Effector memory CD8-positive, alpha-beta T cell (primary cell): ENCODE measurements at places on chromosomes 3 and 15.
A peak's percentile ranks its signal among the peaks of the same experiment; 100 is the strongest.

GRCh38 chr3:171397089-171397488, 63.1 kb downstream of the TNIK start:
- no peak for DNase-seq

GRCh38 chr3:197219619-197220018, 78.8 kb downstream of the DLG1 start:
- DNase-seq, result no peak

GRCh38 chr3:30231277-30232141, 374.9 kb upstream of the TGFBR2 start:
- DNase-seq, result no peak

DNA sequence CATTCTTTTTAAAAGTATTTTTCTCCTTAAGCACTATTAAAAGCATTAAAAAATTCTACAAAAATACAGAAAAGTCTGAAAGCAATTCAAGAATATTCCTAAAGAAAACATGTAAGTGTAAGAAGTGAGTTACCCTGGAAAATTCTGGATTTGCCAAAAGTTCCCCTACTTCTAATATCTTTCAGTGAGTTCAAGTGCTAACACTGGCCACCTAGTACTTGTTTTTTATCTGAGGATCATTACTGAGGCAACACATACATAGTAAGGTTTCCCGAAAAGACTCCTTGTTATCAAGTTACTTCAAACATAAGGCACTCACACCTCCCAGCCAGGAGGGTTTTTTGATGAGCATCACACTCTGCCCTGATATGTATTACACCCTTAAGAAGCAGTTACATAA, 158.4 kb downstream of the TIGIT start:
- no peak for DNase-seq

DNA sequence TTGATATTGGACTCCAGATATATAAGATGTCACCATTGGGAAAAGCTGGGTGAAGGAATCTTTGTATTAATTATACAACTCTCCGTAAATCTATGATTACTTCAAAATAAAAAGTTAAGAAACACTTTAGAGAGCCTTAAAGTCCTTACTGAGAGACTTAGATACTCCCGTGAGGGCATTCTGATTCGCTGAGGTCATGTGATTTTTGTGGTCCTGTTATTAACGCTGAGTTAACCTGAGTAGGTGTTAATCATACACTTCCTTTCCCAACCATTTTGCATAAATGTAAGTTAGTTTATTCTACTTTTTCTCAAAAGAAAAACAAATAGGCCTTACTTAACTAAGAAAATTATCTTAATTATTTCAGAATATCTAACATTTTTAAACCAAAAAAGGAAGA, 67.1 kb upstream of the LMOD3 start:
- no peak for DNase-seq

DNA sequence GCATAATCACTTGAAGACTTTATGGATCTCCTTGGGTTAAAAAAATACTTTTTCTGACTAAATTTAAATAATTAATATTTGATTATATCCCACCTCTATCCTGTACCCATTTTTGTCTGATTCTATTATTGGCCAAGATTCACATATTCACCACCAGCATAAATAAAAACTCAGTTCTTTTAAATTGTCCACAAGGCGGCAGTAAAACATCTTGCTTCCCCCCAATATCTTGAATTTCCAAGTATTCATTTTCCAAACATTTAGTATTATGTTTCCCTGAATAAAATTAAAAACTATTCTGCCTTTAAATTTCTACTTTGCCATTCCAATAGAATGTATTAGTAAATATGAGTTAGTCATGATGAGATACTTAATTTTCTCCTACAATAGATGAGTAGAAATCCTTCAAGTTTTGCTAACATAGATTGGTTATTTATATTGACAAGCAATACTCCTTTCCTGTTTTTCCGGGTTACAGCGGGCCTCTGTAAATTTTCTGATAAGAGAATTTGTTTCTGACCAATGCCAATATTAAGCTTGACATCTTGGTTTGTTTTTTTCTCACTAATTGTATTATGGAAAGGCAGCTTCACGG, 218.7 kb upstream of the MDFIC2 start:
- no peak for DNase-seq

- no peak for DNase-seq
Measured at GRCh38 chr3:38731522-38731921, 82.0 kb upstream of the SCN5A start.

- DNase-seq, result no peak
Measured at GRCh38 chr3:52606373-52607085, 70.1 kb downstream of the UQCC5 start.

DNA sequence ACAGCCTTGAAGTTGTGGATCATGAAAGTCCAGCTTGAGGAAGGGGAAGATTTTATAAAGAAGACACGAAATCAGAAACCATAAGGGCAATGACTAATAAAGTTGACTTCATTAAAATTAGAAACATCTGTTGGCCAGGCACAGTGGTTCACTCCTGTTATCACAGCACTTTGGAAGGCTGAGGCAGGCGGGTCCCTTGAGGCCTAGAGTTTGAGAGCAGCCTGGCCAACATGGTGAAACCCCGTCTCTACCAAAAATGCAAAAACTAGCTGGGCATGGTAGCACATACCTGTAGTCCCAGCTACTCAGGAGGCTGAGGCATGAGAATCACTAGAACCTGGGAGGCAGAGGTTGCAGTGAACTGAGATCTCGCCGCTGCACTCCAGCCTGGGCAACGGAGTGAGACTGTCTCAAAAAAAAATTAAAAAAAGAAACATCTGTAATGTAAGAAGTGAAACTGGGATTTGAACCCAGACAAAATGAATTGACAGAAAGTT, 7.9 kb upstream of the UBXN7 start:
- DNase-seq, result no peak

DNA sequence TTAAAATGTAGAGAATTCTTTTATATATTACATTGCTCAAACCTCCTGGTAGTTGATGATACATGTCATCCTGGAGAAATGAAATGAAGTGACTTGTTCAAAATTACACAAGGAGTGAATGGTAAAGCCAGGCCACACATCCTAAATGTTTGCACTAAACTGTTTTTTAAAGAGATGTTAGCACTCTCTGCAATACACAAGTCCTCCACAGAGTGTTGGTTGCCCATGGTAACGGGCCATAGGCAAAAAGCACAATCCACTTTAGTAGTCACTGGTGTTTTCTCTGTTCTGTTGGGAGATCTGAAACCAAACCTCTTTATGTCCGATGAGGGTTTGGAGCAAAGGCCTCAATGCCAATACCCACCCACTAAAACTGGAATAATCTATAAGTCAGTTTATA, 907.4 kb downstream of the NTRK3 start:
- no peak for DNase-seq

GRCh38 chr3:195269375-195270078, 1.4 kb downstream of the XXYLT1 start:
- no peak for DNase-seq

DNA sequence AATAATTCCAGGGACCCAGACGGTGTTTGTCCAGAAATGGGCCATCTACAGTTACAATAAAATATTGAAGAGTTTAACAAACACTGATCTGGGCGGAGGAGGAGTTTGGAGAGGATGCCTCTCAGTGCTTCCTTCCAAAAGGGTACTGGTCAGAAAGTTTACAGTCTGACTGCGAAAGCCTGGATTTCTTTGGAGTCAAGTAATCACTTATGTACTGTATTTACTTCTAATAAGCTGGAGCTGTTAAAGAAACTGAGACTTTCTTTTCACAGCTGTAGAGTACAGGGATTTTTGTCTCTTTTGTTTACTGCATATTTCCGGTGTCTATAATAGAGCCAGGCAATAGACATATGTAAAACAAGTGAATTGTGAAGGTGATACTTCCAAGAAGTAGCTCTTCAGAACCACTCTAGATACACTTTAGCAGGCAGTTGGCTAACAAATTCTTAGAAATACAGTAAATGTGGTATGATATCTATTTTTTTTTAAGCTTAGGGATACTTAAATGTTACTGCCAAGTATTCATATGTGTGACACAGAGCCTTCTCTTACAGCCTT, 22.1 kb upstream of the NEO1 start:
- DNase-seq, result no peak

DNA sequence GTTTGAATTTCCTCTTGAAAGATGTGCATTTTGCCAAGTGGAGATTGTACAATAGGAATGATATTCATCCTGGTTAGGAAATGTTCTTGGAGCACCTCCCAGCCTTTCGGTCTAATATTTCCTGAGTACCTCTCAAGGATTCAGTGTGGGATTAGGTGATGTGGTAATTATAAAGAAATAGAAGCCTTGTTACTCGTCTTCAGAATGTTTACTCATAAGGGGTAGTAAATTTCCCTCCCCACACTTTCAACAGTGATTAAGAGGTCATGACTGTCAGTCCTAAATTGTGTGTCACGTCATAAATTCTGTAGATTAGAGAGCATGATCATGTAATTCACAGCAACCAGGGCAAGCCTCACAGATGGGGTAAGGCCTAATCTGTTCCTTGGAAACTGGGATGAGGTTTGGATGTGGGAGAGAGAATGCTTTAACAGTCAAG, 633.1 kb upstream of the TBL1XR1 start:
- no peak for DNase-seq

DNA sequence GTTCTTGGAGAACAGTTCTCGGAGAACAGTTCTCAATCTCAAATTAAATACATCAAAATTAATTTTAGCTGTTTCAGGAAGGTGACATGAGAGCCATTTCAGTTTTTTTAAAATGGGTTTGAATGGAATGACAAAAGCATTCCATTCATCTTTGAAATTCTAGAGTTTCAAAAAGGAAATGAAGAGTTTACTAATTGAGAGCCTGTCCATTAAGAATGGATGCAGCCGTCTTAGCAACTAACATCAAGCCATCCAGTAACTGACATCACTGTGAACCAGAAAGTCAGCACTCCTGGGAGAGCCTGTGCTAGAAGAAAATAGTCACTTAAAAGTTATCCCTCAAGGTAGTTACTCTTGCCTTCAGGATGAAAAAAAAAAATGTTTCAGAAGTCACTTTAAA, 47.0 kb upstream of the FSTL1 start:
- DNase-seq, result no peak

DNA sequence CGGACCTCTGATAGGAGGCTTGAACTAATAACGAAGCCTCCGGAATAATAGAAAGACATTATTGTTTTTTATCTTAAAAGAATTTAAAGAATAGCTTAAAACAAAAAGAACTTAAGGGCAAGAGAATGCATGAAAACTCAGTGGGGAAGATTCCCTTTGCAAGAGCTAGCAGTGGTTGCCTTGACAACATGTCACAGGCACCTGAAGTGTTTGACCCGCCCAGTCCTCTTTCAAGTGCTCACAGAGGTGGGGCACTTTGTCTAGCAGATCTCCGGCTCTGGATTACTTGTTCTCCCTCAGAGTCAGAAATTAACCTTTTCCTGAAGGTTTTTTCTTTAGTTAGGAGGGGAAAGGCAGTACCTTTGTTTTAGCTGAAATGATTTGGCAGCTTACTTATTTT, 37.8 kb downstream of the LARS2 start:
- no peak for DNase-seq

DNA sequence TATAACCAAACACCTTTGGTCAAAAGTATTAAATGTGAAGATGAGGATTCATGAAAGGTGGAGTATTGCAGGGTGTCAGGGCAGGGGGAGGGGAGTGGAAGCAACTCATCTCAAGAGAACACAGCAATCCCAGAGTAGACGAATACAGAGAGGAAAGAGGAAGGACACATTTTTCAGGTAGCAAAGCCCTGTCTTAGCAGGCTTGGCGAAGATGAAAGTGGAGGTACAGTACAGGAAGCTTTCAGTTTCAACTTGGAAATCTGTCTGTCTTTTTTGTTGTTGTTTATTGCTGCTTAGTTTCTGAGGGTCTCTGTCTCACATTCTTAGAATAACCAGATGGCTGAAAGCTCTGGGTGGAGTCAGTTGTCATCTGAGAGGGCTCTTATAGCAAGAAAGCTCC, 80.8 kb upstream of the GPR149 start:
- DNase-seq, result no peak

DNA sequence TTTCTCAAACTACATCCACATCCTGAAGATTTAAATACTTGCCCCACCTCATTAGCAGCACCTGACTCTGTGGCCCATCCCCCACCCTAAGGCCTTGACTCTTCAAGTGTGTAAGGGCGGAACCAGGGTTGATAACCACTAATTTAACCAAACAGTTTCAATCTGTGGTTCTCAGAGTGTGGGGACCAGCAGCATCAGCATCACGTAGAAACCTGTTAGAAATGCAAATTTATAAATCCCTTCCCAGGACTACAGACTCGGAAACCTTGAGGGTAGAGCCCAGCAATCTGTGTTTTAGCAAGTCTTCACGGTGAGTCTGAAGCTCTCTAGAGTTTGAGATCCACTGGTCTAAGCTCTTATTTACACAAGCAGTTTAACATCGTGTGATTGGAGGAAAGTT, 12.4 kb downstream of the GNB4 start:
- DNase-seq, result no peak

DNA sequence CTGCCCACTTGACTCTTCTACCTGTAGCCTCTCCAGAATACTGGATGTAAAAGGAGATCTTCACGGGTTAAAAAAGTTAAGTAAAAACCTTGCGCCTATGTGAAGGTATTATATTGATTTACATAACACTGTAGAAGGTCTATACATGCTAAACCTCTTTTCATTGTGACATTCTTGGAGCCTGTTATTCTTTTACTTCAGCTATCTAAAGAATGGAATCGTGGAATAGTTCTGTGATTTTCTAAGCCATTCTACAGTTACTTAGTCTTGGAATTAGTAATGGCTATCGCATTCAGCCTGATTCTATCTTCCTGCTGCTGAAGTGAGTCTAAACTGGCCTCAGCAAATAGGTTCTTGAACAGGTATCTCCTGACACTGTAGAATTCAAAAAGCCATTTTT, 430.0 kb upstream of the DPH6 start:
- no peak for DNase-seq

GRCh38 chr15:36883713-36884517, 216.4 kb downstream of the MEIS2 start:
- peak; percentile 17 for DNase-seq

DNA sequence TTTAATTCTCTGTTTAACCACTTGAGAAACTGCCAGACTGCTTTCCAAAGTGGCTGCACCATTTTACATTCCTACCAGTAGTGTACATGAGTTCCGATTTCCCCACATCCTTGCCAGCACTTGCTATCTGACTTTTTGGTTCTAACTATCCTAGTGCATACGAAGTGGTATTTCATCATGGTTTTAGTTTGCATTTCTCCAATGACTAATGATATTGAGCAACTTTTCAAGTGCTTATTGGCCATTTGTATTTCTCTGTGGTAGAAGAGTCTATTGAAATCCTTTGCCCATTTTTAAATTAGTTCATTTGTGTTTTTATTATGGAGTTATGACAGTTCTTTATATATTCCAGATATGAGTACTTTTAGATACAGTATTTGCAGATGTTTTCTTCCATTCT, 247.8 kb downstream of the GABRB3 start:
- DNase-seq, result no peak

GRCh38 chr3:16390581-16390980, 122.9 kb downstream of the RFTN1 start:
- no peak for DNase-seq

GRCh38 chr15:96297783-96298182, 32.7 kb upstream of the NR2F2 start:
- DNase-seq, result no peak

GRCh38 chr15:98146031-98146820, 185.7 kb downstream of the ARRDC4 start:
- DNase-seq, result no peak

- DNase-seq, result no peak
Measured at GRCh38 chr3:65936908-65937638, 101.6 kb downstream of the MAGI1 start.
